ENCODE measurements at places on chromosomes 2 and 18. TPM values are rescaled to one million over a fixed set of nuclear protein-coding genes. Genes with fewer than 3 reads are reported as not detected.

DNA sequence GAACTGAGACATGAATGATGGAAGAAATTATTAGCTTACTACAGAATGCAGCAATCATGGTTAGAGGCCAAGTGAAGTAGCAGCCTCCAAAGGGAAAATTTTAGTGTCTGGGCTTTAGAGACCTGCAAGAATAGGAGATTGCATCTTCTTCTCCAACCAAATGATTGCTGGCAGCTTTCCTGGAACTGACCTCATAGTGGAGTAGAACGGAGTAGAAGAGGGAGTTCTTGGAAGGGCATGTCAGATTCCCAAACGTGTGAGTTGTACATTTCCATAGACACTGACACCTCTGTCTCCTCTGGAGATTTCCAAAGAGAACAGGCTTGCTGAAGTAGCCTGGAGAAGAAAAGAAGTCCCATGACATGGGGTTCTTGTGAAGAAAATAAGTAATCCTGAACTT, 169.8 kb upstream of the ERBB4 start:
- DNase-seq, result peak; percentile 21

GRCh38 chr2:196274387-196274809, 103.0 kb upstream of the STK17B start:
- peak; percentile 48 for DNase-seq

- no peak for DNase-seq
Measured at GRCh38 chr2:36383726-36384125, 28.1 kb downstream of the CRIM1 start.

DNA sequence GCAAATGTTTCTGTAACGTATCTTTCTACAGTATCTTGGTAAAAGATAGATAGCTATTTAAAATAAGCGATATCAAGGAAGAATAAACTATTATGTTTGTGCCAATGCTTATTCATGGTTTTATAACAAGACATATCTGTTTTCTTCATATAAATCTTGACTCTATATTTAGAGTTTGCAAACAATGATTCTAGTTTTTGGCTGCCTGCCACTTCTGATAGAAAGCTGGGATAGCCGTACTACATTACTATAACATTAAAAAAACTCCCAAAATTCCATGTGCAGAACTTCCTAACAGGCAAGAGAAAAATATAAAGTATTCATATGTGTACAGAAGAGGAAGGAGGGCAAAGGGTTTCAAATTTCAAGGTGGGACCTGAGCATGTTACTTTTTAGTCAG, 985.0 kb downstream of the BCL11A start:
- no peak for DNase-seq

DNA sequence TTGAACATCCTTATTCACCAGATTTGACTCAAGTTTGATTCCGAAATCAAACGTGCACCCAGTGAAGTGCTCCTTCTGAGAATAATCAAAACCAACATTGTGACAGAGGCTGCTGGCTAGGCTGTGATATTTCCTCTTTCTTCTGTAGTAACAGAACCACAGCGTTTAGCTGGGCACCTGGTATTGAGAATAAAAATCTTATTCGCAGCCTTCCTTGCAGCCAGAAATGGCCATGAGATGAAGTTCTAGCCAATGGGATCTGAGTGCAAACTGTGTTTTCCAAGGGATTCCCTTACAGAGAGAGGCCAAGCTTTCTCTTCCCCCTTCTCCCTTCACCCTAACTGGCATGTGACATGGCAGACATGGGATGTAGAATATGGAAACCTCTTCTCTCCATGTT, 51.7 kb downstream of the TMEM163 start:
- no peak for DNase-seq

GRCh38 chr2:142426064-142426463, 295.2 kb upstream of the LRP1B start:
- DNase-seq, result no peak

FAHD2B gene
- total RNA-seq, result 2.5 TPM
